ENCODE measurements at places on chromosomes 7 and 10. TPM values are rescaled to one million over a fixed set of nuclear protein-coding genes. Genes with fewer than 3 reads are reported as not detected.
A peak's percentile ranks its signal among the peaks of the same experiment; 100 is the strongest.

DNA sequence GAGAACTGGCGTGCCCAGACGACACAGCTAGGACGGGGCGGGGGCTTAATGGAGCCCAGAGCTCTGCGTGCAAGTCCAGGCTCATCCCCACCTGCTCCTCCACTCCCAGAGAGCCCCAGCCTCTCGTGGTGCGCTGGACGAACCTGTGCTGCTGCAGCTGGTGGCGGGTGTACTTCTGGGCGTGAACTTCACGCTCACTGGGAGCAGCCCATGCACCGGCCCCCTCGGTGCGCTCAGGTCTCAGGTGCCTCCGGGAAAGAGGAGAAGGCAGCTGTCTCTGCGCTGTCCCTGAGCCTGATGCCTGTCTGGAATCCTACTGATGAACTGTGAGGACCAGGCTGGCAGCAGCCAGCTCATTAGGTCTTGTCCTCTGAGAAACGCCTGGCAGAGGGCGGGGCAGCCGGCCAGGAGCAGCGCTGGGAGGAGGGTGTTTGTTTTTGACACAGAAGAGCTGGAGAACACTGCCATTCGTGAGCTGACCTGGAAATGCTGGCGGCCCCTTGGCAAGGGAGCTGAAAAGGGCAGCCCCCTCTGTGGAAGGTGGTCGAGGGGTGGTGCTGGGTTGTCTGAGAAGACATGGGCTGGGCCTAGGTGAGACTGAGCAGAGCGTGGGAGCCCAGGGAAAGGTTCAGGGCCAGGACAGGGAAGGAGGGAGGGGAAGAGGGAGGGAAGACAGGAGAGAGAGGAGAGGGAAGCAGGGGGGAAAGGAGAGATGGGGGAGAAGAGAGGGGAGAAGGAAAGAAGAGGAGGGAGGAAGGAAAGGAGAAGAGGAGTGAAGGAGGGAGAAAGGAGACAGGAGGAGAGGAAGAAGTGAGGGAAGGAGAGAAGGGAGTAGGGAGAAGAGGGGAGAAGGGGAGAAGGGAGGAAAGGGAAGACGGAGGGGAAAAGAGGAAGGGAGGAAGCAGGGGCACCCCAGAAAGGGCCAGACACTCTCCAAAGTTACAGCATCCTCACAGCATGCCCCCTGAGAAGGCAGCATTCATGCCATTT lies 53.5 kb upstream of the TNS3 start:
- peak overlapping the region; percentile 43 for H3K4me3 ChIP-seq
- H3K36me3 ChIP-seq = no peaks in the 10 kb centered on the region
- no peak for DNase-seq
- no peak overlapping the region for H3K27ac ChIP-seq

GRCh38 chr7:30436046-30436445 lies 42.5 kb downstream of the NOD1 start:
- no peak overlapping the region for H3K4me3 ChIP-seq
- no peaks in the 10 kb centered on the region for H3K36me3 ChIP-seq
- no peaks in the 10 kb centered on the region for H3K27me3 ChIP-seq
- no peak for DNase-seq
- H3K4me1 ChIP-seq = peaks cover 10% of the 10 kb centered on the region

Gene NKX1-2
- 34.9 TPM for total RNA-seq

Gene SORCS1
- 4.9 TPM for total RNA-seq

Data from H1 (cell line).